ENCODE measurements at places on chromosomes 2 and 18. TPM values are rescaled to one million over a fixed set of nuclear protein-coding genes. Genes with fewer than 3 reads are reported as not detected.

Gene TDRD15
- not detected for total RNA-seq

Gene KLHL41
- 0.11 TPM for total RNA-seq

Gene STK16
- total RNA-seq, result 16.0 TPM

Gene ABCB11
- not detected for total RNA-seq

Gene HSBP1L1
- 6.8 TPM for total RNA-seq

Gene IGFBP2
- 40.1 TPM for total RNA-seq

Gene CLHC1
- total RNA-seq, result 1.6 TPM

Gene CIDEA
- not detected for total RNA-seq

Gene TRIB2
- total RNA-seq, result 46.9 TPM

Gene ASB1
- 35.5 TPM for total RNA-seq

Gene SKOR2
- not detected for total RNA-seq

Gene GBX2
- total RNA-seq, result not detected

Gene PTMA
- total RNA-seq, result 301 TPM

Gene CD207
- total RNA-seq, result not detected

Gene TCF7L1
- 0.65 TPM for total RNA-seq

Gene CMPK2
- total RNA-seq, result 0.13 TPM

Gene TMEM17
- total RNA-seq, result 3.7 TPM

Gene CNPPD1
- 35.2 TPM for total RNA-seq

Gene LNPK
- 73.1 TPM for total RNA-seq

Gene FZD7
- 56.4 TPM for total RNA-seq

GRCh38 chr2:42568401-42569115, at the start of gene MTA3:
Gene MTA3, plus strand, starts transcription at chr2:42568632. Its CDS starts 114 bp downstream, at chr2:42568746.
- peak; percentile 76 for DNase-seq

GRCh38 chr2:65482971-65483370, 50.6 kb upstream of the SPRED2 start:
- DNase-seq, result no peak

- DNase-seq, result no peak
These were observed 41.1 kb downstream of the MARCO start for GRCh38 chr2:118983133-118983532.

DNA sequence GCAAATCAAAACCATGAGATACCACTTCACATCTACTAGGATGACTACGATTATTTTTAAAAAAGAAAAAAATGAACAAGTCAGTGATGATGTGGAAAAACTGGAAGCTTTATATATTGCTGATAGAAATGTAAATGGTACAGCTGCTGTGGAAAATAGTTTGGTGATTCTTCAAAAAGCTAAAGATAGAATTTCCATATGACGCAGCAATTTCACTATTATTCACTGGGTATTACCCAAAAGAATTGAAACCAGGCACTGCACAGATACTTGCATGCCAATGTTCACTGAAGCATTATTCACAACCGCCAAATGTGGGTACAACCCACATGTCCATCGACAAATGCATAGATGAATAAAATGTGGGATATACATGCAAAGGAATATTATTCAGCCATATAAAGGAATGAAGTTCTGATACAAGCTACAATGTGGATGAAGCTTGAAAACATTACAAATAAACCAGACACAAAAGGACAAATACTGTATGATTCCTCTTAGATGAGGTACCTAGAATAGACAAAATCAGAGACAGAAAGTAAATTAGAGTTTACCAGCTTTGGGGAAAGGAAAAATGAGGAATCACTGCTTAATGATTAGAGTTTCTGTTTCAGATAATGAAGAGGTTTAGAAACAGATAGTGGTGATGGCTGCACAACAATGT, 11.1 kb downstream of the RTTN start:
- no peak for DNase-seq

DNA sequence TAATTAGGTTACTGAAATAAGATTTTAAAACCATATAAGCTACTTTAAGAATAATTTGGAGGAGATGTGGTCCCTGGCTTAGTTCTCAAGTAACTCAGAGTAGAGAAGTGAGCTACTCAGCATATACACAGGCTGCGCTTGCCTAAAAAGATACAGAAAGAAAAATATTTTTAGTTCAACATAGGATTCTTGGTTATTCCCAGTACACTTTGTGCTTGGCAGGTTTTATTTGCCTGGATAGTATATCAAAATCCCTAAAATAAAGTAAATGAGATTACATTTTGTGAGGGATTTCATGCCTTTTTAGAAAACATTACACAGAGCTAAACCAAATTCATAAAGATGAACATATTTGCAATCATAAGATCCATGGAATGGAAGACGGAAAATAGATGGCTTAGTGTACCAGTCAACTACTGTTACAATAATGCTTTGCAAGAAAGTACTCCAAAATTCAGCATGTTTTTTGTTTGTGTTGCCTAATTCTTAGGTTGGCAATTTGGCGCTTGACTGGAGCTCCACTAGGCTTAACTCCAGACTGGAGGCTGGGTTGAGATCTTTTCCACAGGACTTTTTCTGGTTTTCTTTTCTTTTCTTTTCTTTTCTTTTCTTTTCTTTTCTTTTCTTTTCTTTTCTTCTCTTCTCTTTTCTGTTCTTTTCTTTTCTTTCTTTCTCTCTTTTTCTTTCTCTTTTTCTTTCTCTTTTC, 600.5 kb upstream of the SYT4 start:
- no peak for DNase-seq

DNA sequence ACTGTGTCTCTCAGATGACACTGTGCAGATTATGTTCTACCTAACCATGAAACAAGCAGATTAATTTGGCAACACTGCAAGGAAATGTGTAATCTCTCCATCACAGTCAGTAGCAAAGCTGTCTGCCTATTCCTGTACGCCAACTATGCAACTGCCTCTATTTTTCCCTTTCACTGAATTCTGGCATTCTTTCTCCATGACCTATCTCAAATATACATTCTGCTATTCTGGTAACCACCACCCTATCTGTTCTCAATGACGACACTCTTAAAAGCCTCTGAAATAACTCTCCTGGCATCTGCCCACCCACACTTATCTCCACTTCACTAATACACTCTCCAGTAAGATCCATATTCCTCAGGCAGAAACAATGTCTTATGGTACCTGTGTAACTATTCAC, 78.7 kb downstream of the ABCA12 start:
- DNase-seq, result peak; percentile 6

GRCh38 chr2:170362313-170362870, 184.4 kb downstream of the MYO3B start:
- no peak for DNase-seq

- peak; percentile 33 for DNase-seq
These were observed 46.8 kb downstream of the ZC3H15 start for GRCh38 chr2:186532891-186533290.

GRCh38 chr2:44972771-44973535, 31.5 kb downstream of the SIX3 start:
- no peak for DNase-seq

DNA sequence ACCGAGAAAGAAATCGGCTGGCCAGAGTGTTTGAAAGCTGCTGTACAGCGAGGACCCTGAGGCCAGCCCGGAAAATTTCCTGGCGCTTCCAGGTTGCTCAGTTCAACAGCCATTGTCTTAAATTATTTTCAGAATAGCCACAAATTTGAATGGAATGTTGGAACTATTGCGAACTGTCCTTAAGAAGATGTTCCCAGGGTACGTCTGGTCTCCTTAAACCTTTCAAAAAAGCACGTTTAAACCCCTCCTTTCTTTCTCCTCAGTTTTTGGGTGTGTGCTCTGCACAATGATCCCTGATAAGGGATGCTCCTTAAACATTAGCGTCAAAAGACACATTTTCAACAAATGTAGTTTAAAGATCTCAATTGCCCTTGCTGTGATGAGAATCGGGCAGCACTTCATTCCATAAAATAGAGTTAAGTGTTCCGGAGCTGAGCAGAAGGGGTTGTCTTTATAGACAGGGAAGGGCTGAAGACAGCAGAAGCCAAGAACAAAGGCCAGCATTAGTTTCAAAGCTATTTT, 14.5 kb upstream of the LPIN2 start:
- no peak for DNase-seq

DNA sequence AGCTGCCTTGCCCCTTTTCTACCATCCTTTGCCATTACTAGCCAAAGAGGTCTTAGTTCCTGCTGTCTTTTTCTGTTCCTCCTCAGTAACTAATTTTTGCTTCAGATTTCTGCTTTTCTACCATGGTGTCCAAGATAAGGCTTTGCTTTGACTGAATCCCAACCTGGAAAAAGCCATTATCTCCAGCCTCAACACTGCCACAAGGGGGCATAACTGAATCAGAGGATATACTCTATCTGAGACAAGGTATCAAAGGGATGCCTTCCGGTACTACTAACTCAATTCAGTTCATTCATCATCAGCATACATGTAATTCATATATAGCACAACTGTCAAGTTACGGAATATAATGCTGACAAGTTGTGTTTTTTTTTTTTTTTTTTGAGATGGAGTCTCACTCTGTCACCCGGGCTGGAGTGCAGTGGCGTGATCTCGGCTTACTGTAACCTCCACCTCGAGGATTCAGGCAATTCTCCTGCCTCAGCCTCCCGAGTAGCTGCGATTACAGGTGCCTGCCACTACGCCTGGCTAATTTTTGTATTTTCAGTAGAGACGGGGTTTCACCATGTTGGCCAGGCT, 11.4 kb downstream of the OSGEPL1 start:
- peak; percentile 59 for DNase-seq

DNA sequence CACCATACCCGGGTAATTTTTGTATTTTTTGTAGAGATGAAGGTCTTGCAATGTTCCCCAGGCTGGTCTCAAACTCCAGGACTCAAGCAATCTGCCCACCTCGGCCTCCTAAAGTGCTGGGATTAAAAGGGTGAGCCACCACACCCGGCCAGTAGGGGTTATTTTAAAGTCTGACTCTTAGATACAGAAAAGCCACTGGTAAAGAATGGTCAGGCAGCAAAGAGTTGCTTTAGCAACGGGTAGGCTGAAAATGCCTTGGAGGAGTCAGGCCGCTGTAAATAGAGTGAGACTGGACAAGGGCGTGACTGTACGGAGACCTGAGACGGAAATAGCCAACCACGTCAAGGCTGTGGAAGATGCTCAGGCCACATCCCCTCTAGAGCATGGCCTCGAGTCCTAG, 54.2 kb downstream of the ACKR3 start:
- DNase-seq, result no peak

DNA sequence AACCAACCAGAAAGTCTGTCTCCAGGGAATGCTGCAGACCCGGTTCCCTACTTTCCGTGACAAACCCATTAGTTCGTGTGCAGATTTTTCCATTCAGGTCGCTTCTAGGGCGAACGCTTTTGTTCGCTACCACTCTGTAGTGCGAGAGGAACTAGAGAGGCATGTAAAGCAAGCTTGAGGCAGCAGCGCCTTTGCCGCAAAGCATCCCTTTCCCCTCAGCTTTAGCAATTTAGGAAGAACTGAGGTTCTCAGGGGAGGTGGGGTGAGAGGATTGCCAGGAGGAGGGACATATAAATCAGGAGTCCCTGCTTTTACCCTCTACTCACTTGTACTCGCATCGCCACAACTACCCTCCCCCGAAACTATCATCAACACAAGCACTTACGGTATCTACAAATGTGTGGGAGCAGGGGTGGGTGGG, 748 bp upstream of the ZNF804A start:
- peak; percentile 82 for DNase-seq

DNA sequence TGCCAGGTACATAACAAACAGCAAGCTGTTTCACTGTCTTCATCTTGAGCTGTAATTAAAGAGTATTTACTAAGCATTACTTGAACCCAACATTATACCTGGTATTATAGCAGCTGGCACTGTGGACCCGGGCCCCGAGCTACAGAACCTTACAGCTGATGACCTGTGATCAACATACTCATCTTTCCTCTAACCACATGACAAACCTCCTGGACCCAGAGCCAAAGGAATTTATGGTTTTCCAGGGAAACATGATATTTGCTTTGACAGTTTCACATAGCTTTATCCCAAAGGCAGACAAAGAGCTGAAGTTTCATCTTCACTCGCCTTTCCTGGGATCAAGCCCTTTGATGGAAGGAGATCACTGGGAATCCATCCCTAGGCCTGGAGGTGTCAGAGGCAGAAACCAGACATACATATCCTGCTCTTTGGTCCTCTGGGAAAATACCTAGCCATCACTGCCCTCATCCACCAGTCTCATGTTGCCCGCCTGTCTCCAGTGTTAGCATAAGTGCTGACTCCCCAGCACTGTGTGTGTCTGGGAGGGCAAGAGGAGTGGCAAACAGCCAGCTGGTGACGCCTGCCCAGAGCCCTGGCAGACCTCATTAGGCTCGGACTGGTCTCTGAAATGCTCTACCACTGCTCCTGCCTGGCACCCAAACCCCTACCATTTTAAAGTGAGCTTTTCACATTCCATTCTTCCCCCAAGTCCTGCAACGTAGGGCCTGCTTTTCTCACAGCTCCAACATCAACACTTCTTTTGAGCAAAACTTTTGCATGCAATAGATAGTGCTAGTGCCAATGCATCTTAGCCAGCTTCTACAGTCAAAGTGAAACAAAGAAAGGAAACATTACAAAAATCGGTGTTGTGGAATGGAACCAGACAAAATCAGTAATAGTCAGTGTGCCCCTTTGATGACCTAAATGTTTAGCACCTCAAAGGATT, 138.8 kb upstream of the CTAGE1 start:
- DNase-seq, result peak; percentile 19

- DNase-seq, result no peak
These were observed 26.5 kb upstream of the PIK3C3 start for GRCh38 chr18:41928581-41928980.

GRCh38 chr18:80109676-80110078, 615 bp downstream of the ADNP2 start:
- peak; percentile 73 for DNase-seq

- DNase-seq, result peak; percentile 16
These were observed 271.8 kb upstream of the TFPI start for GRCh38 chr2:187826023-187826422.

- no peak for DNase-seq
These were observed 12.1 kb downstream of the ANKRD23 start for GRCh38 chr2:96831679-96832078.

- no peak for DNase-seq
These were observed 9.5 kb downstream of the CAPN10 start for GRCh38 chr2:240596080-240596460.

DNA sequence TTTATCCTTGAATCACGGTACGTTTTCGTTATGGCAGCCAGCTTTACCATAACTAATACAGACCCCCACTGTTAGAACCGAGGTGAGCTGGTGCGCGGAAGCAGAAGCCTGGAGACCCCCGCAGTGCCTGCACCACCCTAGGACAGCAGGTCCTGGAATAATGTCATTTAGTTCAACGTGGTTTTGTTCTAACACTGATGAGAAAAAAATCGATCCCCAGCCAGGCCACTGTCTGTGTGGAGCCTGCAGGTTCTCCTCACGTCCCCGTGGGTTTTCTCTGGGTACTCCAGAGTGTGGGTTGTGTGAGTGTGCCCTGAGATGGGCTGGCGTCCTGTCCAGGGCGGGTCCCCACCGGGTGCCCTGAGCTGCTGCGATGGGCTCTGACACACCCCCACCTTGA, 69.9 kb upstream of the ST3GAL5 start:
- no peak for DNase-seq

GRCh38 chr18:23992089-23992940, 22.2 kb upstream of the TTC39C start:
- DNase-seq, result no peak

DNA sequence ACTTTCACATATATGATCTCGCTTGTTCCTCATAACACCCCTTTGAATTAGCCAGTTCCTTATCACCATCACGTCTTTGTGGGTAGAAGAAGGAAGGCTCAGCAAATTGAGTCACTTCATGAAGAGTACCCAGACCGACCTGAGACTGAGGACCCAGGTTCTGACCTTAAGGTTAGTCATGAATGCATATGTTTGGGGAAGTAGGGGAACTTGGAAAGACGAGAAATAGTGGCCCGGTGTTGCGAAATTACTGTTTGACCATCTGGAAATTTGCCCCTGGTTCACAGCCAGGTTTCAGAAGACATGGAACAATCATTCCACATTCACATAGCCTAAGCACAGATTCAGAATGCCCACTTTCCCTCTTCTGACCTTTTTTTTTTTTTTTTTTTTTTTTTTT, 59.8 kb downstream of the MEIS1 start:
- peak; percentile 76 for DNase-seq

GRCh38 chr2:41836948-41837347, 210.9 kb upstream of the PKDCC start:
- peak; percentile 73 for DNase-seq
